Activated CD8-positive, alpha-beta memory T cell treated with anti-CD3 and anti-CD28 coated beads for 1 hour (primary cell): ENCODE measurements at places on chromosomes 2 and 18.

GRCh38 chr2:68853035-68853434 is 18.2 kb downstream of the BMP10 start:
- no peak for DNase-seq

- no peak for DNase-seq
Observed at GRCh38 chr2:31674446-31674845, 93.7 kb upstream of the SRD5A2 start.

DNA sequence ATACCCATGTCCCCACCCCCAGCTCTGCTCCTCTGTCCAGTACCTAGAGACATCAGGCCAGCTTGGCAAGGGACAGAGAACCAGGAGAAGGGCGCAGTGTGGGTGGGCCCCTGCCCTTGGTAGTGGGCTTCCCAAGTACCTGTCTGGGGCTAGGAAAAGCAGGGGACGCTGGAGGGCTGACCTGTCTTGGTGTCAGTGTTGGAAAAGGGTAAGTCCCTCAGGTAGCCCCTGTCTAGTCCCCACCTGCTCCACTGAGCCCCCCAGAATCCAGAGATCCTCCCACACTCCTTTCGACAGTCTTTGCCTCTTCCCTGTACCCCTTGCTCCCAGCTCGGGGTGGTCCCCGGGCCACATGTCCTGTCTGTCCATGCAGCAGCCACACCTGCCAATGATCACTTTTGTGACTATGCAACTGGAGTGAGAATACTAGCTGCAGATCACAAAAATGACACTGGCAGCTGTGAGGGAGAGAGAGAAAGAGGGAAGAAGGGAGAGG is 14.6 kb downstream of the DNAJB2 start:
- DNase-seq, result no peak

DNA sequence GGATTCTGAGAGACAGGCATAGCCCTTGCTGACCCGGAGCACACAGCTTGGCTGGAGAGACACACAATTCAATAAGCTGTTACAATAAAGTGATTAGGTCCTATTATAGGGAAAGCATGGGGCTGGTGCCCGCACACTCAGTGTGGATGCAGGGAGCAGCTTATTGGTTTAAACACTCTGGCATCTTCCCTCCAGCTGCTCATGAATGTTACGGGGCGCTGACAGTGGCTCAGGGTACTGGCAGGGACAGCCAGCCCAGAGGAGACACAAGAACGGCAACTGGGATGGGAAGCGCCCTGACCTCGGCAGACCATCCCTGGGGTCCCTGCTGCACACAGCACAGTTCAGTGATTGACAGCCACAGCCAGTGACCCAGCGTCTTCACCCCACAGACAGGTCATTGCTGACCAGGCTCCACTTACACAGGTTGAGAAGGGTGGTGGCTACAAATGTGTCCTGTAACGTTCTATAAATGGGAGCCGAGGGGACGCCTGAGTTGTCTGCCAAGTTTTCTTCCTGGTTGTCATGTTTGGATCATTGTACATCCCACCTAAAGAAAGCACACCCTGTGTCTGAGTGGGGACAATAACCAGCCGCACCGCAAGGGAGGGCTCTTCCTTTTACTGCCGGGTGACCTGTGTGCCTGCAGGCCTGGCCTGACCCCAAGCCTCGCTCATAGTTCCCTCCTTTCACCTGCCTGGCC is 60.3 kb downstream of the SH3BP4 start:
- DNase-seq, result no peak

GRCh38 chr2:237616734-237617586 is 10.4 kb upstream of the LRRFIP1 start:
- DNase-seq, result no peak

DNA sequence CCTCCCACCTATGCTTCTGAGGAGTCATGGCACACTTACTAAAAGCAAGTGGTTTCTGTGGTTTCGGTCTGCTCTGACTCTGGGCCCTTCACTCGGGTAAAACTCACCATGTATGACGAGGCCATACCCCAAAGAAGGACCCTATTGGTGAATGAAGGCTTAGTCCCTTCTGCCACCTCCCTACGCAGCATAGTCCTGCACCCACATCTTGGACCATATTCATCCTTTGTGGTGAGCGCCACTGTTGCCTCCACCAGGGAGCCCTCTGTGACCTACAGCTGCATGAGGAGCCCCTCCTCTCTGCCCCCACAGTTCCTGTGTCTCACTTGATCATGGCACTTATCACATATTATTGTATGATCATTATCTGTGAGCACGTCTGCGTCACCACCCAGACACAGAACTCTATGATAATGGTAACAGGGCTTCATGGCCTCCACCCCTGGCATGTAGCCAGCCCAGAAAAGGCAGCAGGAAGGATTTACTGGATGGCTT is 113.3 kb downstream of the TFCP2L1 start:
- DNase-seq, result no peak

DNA sequence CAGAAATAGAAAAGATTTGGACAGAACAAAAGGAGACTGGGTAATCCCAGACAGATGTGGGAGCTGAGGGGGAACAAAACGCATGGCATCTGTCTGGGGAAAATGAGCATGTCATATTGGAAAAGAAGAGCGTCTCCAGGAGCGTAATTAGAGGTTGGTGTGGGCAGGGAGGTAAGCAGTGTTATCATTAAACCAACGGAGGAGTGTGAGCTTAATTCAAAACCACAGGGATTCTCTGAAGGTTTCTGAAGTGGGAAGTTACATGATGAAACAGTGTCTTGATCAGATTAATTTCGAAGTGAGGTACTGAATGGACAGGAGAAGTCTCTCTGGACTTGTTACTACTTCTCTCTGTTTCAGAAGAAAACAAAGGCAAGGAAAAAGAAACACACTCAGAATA is 53.3 kb downstream of the DTNB start:
- DNase-seq, result no peak

DNA sequence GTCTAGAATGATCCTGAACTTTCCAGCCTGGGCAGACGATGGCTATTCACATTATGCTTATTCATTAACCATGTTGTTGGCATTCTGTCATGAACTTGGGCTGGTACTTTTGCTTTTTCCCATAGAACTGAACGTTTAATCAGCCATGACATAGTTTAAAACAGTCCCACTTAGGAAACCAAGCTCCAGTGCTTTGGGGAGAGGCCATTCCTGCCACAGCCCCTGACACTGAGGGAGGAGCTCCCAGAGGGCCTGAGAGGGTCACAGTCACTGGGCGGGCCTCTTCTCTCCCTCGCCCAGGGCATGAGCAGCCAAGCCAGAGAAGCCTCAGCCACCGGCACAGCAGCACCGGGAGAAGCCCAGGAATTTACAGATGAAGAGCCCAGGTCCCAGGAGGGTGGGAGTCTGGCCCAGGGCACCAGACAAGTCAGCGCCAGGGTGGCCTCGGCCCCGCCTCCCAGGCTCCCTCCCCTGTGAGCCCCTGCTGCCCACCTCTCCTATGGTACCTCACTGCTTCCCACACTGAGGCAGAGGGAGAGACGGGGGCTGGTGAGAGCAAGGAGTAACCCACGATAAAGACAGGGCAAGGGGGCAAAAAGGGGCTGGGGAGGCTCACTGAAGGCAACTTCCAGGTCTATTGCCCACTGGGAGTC is 33.6 kb downstream of the MAL start:
- DNase-seq, result no peak

GRCh38 chr18:48364146-48364545 is 45.0 kb downstream of the ZBTB7C start:
- no peak for DNase-seq

DNA sequence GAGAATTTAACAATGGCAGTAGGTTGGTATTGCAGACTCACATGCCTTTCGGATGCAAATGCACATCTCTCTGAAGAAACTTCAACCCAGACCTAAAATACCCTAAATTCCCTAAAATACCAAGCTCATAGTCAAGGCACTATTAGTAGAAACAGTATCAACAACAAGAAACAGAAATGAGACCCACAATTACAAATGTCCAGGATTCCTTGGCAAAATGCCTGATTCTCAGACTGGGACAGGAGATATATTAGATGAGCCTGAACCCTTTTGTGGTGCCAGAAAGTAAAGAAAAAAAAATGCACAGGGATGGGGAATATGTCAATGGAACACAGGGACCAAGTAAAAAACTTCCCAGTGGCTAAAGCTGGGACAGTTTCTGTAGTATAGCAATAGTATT is 77.2 kb downstream of the NAT8 start:
- no peak for DNase-seq

DNA sequence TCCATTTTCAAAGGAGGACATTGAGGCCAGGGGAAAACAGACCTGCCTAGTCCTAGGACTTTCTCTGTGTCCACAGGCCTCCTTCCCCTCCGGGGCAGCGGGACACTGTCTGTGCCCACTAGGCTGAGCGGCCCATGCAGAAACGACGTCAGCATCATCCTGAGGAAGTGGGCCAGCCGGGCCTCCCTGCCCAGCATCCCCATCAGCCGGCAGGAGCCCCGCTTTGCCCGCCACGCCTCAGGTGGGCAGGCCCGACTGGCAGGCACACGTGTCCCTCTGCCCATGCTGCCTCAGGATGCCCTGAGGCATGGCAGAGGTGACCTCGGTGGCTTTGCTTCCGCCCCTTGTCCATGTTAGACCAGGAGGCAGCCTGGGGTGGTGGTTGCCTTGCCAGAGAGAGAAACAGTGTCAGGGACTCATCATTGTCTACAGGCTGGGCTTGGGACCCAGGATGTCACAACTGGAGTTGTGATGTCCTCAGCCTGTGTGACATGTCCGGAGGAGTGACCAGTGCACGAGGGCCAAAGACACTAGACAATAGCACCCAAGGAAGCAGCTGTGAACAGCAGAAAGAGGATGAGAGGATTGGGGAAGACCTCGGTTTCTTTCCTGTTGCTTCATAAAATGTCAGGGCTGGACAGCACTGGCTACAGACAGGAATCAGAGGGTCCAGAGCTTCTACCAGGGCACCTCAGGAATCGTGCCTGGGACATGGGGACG is 36.8 kb downstream of the TOGARAM2 start:
- no peak for DNase-seq
